Sigmoid colon (tissue), 7 donors: ENCODE measurements at places on chromosomes 6 and 20. TPM values are rescaled to one million over a fixed set of nuclear protein-coding genes. Genes with fewer than 3 reads are reported as not detected.

DNA sequence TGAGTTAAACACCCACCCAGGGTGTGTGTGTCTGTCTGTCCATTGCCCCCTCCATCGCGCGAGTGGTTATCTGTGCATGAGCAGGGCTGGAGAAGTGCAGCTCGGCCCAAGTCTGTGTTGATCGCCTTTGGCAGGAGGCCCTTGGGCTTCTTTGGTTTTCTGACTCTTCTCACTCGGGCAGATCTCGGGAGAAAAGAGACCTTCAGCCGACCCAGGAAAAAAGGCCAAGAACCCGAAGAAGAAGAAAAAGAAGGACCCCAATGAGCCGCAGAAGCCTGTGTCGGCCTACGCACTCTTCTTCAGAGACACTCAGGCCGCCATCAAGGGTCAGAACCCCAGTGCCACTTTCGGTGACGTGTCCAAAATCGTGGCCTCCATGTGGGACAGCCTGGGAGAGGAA lies 132.9 kb downstream of the JPH2 start:
- DNase-seq, result peak; percentile 40

DNA sequence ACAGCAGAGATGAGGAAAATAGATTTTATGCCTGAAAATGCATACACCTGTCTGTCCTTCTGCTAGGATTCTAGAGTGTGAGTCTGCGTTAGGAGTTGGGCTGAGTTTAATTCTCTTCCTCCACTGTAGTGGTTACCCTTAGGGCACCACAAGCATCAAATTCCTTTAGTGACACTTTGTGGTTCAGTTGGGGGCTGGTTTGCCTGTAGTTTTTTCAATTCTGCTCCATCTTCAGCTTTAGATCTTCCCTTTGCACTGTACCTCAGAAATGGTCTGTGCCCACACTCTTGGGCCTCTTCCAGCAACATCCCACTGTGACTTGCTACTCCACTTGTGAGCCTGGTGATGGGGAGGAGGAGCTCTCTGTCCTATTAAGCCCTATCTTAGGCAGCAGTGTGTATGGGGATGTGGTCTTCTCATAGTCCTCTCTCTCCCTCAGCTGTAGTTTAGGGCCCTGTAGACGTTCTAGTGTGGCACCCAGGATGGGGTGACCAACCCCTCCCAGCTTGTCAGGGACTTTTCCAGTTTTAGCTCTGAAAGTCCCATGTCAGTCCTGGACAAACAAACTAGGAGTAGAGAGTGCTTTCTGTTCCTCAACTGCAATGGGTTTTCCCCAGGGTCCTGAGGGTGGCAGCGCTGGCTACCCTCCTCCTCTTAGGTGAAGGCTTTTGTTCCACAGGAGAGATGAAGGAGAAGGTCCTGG lies 19.7 kb upstream of the OGFRL1 start:
- DNase-seq, result no peak

- no peak for DNase-seq
Observed at GRCh38 chr6:27777614-27778355, 134.4 kb downstream of the OR2B2 start.

GRCh38 chr20:50645253-50646068 lies 45.9 kb downstream of the RIPOR3 start:
- peak; percentile 97 for DNase-seq

- peak; percentile 21 for DNase-seq
Observed at GRCh38 chr20:48789781-48790472, 37.9 kb downstream of the PREX1 start.

- no peak for DNase-seq
Observed at GRCh38 chr6:126181173-126181741, 158.7 kb upstream of the CENPW start.

GRCh38 chr6:157561414-157561790 lies 180.4 kb downstream of the ZDHHC14 start:
- no peak for DNase-seq

DNA sequence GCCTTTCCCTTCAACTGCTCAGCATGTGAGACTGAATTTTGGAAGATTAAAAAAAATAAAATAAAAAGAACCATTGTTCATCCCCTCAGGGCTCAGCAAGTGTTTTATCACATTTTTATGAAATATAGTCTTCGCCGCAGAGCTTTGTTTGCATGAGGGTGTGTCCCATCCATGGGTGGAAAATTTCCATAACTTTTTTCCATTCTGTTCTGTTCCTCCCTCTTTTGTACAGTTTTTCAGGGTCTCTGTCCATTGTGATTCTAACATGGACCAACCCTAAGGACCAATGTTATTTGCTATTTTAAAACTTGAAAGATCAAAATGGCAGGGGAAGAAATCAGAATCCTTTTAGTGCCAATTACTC lies 213.3 kb upstream of the SGK1 start:
- DNase-seq, result no peak

GRCh38 chr6:36025932-36026327 lies 1.5 kb upstream of the SLC26A8 start:
- DNase-seq, result no peak

DNA sequence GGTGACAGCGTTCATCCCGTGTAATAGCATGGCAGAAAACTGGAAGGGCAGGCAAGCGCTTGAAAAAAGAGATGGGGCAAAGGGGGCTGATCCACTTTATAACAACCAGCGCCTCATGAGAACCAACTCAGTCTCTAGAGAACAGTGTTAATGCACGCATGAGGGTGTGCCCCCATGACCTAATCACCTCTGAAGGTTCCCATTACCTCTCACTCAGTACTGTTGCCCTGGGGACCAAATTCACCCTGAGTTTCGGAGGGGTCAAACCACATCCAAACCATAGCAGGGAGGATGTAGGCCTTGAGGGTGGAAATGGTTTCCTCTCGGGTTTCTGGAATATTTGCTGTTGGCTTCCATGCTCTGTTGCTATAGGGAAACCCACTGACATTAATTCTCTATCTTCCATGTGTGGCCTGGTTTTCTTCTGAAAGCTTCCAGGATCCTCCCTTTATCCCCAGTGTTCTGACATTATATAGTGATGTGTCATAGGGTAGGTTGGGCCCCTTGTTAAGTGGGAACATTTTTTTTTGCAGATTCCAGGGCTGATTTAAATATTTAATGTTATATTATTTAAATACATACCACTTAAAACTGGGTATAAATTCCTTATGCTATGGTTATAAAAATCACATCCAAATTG lies 65.2 kb downstream of the PPP1R14C start:
- no peak for DNase-seq

DNA sequence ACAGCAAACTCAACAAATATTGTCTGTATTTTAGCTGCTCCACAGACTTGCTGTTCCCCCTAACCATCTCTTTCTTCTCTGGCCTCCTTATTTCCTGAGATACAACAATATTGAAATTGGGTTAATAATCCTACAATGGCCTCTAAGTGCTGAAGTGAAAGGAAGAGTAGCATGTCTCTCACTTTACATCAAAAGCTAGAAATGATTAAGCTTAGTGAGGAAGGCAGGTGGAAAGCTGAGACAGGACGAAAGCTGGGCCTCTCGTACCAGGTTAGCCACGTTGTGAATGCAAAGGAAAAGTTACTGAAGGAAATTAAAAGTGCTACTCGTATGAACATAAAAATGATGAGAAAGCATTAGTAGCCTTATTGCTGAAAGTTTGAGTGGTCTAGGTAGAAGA lies 63.8 kb downstream of the ELOVL5 start:
- DNase-seq, result no peak

DNA sequence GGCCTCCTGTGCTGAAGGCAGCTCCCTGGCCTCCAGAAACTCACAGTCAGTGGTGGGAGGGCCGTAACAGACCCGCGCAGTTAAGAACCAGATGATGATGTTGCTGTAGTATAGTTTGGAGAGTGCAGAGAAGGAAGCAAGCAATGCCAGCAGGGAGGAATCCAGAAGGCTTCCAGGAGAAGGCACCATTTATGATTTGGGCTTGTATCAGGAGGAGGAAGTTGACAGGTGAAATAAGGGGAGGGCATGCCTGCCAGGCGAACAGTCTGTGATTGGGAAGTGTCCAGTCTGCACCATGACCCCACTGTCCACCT lies 13.3 kb upstream of the BAK1 start:
- DNase-seq, result no peak

DNA sequence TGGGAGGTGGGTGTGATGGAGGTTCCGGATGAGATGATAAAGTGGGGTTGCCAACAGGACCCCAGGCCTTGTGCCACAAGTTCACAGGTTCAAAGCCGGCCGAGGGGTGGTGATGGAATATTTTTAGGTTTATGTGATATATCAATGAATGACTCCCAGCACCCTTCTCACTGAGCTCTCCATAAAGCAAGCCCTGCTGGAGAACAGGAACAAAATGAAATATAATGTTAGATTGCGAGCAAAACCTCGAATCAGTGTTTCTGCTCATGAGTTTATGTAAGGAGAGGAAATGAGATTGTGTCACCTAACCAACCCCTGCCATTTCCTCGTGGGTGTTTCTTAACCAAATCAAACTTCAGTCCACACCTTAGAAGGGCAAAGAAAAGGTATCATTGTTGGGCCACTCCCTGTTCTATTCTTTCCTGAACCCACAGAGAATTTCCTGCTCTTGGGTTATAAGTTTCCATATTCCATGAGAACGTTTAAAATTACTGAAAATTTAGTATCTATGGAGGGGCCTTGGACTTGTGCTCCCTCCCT lies 192.2 kb upstream of the EXOC2 start:
- DNase-seq, result no peak

- no peak for DNase-seq
Observed at GRCh38 chr20:11197851-11198250, 524.1 kb upstream of the JAG1 start.

- DNase-seq, result no peak
Observed at GRCh38 chr6:121600389-121601168, 165.1 kb downstream of the GJA1 start.

Gene FLRT3
- 1.7 TPM for total RNA-seq

Gene NOTCH4
- 5.4 TPM for total RNA-seq

Gene TUBB2B
- 12.7 TPM for total RNA-seq

Gene HTR1E
- total RNA-seq, result not detected

Gene COX7A2
- 419 TPM for total RNA-seq

Gene GHRH
- total RNA-seq, result not detected

Gene MAP3K5
- 11.3 TPM for total RNA-seq

Gene DEFB114
- total RNA-seq, result not detected

Gene SPATS1
- not detected for total RNA-seq

Gene RAET1L
- total RNA-seq, result not detected
